PC-3 (cell line): ENCODE measurements at places on chromosomes 5 and 9. TPM values are rescaled to one million over a fixed set of nuclear protein-coding genes. Genes with fewer than 3 reads are reported as not detected.

DNA sequence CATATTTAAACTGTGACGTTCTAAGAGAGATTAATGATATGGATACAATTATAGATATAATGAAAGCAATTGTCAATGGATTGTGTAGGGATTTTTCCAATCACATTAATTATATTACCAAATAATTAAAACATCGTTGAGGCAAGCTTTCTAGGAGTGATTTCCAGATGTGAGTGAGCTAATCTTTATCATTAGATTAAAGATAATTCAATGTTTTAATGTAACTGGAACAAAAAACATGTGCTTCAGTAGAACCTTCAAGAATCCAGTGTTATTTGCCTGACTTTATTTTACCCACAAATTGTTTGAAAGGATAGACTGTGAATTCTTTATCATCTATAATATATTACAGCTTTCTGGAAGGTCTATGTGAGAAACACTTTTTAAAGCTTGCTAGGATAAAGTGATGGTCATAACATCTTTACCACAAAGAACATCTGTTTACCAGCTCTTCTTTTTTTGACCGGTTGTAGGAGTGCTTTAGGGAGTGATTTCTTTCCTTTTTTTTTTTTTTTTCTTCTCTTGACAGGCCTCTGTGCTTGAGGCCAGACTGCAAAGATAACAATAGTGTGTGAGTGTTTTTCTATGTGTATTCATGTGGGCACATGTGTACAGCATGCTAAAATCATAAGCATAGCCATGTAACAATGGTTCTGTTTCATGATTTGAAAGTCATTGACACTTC is 35.0 kb downstream of the SNCAIP start:
- no peaks in the 10 kb centered on the region for H3K27me3 ChIP-seq
- no peak for DNase-seq
- H3K36me3 ChIP-seq: no peaks in the 10 kb centered on the region
- peaks cover 5% of the 10 kb centered on the region for H3K4me1 ChIP-seq
- H3K4me3 ChIP-seq: no peak overlapping the region

DNA sequence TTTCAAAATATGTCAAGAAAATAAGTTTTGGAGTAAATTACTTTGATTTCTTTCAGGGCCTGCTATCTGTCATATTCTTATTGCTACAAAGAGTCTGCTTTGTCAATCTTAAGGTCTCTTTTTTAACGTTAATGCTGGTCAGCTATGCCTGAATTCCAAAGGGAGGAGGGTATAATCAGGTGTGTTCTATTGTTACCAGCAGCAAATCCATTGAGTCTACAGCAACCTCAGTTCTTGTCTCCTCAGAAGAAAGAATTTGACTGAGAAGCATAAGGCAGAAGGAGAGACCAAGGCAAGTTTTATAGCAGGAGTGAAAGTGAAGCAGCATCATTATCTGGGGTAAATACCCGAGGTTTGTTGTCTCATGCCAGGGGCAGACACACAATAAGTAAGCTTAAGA is 23.7 kb upstream of the MINAR2 start:
- no peak for DNase-seq
- no peaks in the 10 kb centered on the region for H3K36me3 ChIP-seq
- no peaks in the 10 kb centered on the region for H3K4me1 ChIP-seq
- H3K4me3 ChIP-seq: no peak overlapping the region
- no peaks in the 10 kb centered on the region for H3K27me3 ChIP-seq

GRCh38 chr9:69299315-69299714 is 25.7 kb upstream of the ENTREP1 start:
- H3K4me3 ChIP-seq: no peak overlapping the region
- no peak overlapping the region for H3K27ac ChIP-seq
- no peaks in the 10 kb centered on the region for H3K36me3 ChIP-seq
- no peak for DNase-seq

GRCh38 chr9:131630205-131630831 is 85.0 kb downstream of the PRRT1B start:
- H3K4me3 ChIP-seq: no peak overlapping the region
- H3K27ac ChIP-seq: no peak overlapping the region
- no peak for DNase-seq
- H3K36me3 ChIP-seq: no peaks in the 10 kb centered on the region
- H3K27me3 ChIP-seq: no peaks in the 10 kb centered on the region
- H3K4me1 ChIP-seq: peaks cover 7% of the 10 kb centered on the region

CD74 gene
- 0.22 and 0.52 TPM in 2 replicates for total RNA-seq

TRPM3 gene
- not detected in 2 replicates for total RNA-seq

OTP gene
- not detected in 2 replicates for total RNA-seq
